Breast epithelium (tissue), 4 donors: ENCODE measurements at places on chromosomes 13 and 19.

DNA sequence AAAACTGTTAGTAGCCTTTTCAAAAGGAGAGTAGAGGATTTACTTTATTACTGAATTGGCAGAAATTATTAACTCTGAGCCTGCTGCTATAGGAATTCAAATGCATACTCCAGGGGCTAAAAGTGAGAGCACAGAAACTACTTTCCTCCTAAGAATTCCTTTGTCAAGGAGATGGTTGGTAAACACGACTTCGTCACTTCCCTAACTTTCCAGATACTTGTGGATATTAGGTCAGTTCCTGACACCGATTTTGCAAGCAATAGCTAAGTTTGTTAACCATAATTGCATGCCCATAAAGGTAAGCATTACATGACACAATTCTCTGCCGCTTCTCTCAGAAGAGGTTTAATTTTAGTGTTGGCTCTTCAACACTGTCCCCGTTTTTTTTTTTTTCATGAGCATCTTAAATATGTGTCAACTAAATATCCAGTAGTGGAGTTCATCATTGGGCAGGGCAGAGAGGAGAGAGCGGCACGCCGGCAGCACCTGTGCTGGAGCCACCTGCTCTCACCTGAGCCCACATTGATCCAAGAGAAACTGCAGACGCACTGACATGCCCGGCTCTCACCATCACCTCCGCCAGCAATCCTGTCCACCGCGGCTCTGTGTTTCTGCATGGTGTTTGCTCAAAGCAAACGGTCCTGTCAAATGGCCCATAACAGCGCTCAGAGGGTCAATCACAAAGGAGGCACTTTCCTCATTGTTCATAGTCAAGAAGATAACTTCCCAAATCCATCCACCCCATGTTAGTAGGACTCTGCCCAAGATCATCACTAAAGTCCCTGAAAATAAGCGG lies 2.6 kb downstream of the MED26 start:
- no peak for DNase-seq

DNA sequence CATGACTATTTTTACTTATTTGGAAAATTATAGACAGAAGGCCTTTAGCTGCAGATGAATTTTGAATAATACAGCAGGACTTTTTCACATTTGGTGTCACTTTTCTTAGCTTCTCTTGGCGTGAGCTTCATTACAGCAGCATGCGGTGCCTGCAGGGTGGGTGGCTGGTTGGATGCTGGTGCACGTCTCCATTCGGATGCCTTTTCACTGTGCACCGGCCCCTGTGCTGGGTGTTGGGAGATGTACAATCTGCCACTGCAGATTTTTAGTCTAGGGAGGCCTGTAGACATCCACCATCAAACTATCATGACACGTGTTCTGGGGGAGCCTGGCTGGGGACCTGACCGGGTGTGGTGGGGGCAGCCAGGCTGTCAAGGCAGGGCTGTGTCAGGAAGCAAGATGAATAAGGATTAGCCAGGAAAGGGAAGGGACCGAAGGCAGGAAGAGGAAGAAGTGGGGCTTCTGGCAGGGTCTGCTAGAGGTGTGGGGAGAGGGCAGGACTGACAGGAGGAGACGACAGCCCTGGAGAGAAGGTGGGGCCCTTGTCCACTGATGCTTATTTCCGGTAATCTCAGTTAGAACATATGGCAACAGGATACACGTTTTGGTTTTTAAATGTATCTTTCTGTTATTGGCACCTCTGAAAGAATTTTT lies 88.8 kb downstream of the ARHGEF7 start:
- no peak for DNase-seq

GRCh38 chr13:48224701-48225100 lies 8.3 kb upstream of the ITM2B start:
- no peak for DNase-seq

DNA sequence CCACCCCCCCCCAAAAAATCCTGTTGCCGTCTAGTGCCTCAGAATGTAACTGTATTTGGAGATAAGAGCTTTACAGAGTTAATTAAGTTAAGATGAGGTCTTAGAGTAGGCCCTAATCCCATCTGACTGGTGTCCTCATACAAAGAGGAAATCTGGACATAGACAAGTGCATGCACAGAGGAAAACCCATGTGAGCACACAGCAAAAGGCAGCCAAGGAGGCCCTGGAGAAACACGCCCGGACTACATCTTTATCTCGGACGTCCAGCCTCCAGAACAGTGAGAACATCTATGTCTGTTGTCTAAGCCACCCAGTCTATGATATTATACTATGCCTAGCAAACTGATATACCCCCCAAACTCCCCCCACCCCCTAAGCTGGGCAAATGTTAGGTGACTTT lies 193.8 kb downstream of the KATNAL1 start:
- no peak for DNase-seq

DNA sequence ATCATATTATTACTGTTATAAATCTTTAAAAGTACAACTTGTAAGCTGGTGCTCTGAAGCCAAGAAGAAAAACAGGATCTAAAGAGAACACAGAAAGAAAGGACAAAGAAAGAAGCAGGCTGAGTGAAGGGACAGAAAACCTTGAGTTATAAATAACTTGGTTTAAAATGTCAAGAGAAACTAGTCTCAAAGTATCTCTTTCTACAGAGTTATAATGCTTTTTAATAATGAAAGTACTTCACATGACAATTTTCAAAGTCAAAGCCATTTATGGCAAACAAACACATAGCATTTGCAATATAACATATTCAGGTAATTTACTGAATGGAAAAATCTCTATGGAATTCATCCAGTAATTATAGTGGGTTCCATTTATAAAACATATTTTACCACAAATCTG lies 33.4 kb downstream of the CAB39L start:
- DNase-seq: no peak

- no peak for DNase-seq
These were observed 68.0 kb downstream of the CRYL1 start for GRCh38 chr13:20457670-20458069.

DNA sequence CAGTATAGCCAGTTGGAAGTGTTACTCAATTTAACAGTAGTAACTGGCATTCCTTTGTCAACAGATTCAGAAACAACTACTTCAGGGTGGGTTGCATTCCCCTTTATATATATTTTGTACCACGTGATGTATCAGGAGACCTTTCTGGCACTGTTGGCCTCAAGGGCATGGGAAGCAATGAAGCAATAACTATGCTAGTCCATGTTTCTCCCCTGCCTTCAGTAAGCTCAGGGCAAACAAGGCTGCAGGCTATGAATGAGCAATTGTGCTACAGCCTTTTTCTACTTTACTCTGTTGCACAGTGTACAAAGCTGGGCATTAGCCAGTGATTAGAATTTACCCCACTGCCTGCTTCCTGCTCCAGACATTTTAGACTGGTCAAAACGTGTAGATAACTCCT lies 348.8 kb downstream of the GPC5 start:
- no peak for DNase-seq

- DNase-seq: no peak
These were observed 9.8 kb downstream of the BICRA start for GRCh38 chr19:47618771-47619170.

- peak; percentile 43 for DNase-seq
These were observed 2.3 kb upstream of the CD320 start for GRCh38 chr19:8310342-8311055.

DNA sequence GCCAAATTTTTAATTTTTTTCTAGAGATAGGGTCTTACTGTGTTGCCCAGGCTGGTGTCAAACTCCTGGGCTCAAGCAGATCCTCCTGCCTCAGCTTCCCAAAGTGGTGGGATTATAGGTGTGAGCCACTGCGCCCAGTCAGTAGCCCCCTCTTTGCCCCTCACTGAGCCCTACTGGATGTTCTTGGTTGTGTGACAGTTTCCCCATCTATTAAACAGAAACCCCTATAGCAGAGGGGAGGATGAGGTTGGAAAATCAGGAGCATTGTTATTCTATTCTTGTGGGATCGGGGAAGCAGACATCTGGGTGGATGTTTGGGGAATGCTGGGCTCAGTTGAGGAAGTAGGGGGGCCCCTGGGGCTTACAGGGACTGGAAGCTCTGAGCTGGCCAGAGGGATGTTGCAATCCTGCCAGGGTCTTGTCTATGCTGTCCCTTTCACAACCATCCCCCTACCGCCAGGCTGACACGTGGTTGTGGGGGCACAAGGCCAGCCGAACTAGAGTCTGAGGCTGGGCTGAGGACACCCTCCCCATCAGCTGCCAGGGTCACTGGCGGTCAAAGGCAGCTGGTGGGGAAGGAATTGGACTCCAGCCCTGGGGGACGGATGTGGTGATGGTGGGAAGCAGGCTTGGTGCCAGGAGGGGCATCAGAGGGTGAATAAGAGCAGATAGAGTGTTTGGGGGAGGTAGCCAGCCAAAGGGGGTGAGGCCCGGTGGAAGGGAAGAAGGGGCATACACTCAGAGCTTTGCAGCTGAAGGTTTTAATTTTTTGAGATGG lies 10.9 kb downstream of the APOC1 start:
- DNase-seq: no peak

- DNase-seq: no peak
These were observed 11.0 kb upstream of the CA11 start for GRCh38 chr19:48656840-48657474.

- DNase-seq: no peak
These were observed 24.8 kb downstream of the RANBP3 start for GRCh38 chr19:5953030-5953589.

DNA sequence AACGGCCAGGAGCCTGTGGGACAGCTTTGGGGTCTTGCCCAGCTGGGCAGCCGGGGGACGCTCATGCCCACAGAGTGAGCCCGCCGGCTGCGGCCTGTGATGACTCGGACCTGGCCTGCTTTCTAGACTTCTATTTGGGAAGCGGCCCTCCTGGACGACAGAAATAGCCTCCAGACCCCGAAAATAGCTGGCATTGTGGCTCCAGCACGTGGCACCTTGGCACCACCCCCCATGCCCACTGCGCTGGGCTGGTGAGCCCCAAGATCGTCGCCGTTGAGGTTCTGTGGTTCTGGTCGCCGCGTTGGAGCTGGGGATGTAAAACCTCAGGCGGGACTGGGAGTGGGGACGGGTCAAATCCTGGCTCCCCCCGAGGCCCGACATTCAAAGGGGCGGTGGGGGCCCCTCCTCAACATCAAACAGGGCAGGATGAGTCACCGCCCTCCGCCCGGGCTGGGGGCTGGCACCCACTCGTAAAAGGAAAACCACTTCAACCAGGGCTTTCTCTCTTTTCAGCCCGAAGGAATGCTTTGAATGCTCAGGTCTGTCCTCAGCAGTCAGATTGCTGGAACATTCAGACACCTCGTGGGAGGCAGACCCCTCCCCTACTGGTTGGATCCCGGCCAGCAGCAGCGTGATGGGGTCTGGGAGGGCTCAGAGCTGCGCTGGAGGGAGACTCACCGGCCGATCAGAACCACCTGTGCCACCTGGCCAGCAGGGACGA lies 42.1 kb downstream of the GADD45B start:
- DNase-seq: no peak

GRCh38 chr13:21322327-21322965 lies 136.7 kb downstream of the ZDHHC20 start:
- DNase-seq: no peak

DNA sequence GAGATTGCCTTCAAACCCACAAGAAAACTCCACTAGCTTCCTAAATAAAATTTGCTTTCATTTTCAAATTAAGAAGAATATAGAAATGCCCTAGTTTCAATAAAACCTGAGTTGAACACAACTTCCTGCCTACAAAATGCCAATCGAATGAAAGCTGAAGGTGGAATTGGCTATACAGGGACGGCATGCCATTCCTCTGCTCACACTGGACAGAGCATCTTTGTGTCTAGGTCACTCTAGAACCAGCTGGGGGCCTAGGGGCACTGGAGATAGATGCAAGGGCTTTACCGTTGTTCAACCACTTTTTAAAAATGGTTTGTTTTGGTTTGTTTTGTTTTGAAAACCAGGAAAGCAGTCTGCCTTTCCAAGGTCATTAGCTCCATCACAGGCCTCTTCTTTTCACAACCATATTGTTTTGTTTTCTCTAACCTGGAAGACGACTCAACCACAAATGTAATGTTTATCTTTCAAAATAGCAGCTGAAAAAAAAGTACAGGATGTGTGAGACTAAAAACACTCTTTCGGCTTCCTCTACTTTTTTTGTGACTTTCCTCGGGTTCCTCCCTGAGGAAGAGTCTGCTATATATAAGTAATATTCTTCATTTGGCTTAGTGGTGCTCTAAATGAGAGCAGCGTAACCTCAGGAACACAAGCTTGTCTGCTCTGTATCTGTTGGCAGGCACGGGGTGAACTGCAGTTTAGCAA lies 11.9 kb upstream of the ITM2B start:
- no peak for DNase-seq

DNA sequence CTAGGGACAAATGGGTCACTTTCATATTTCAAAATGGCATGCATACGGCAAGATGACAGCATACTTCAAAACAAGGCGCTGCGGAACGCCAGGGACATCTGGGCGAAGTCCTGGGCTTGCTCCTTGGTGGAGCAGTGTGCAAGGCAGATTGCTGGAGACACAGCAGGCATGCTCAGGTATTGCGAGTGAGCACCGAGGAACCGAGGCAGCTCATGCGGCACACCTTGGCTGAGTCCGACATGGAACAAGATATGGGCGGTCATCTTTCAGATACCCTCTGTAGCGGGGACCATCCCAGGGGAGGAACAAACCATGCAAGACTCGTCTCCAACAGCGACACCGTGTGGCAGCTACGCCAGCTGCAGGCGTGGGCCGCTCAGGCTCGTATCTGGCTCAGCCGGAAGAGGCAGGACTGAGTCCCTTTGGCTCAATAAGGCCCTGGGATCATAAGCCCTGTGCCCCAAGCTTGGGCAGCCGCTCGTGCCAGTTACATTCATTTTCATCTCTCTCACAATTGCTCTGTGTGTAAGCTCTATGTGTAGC lies 112.4 kb downstream of the NUFIP1 start:
- DNase-seq: no peak

GRCh38 chr13:43732726-43733125 lies 54.0 kb downstream of the ENOX1 start:
- DNase-seq: no peak

GRCh38 chr19:7582446-7582845 lies 13.2 kb upstream of the CAMSAP3 start:
- no peak for DNase-seq

DNA sequence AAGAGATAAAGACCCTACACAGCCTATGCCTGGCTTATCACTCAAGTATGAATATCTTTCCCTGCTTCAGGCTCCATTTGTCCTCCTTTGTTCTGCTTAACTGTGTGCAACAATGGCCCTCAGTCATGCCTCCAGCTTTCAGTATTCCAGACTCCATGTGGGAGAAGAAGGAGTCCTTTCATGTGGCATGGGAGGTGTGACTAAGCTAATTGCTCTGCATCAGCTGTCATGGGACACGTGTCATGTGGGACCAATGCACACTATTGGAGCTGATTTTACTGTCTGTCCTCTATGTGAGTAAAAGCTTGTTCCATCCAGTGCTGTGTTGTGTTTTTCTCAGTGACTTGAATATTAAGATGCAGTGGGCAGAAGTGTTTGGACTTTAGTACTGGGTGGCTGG lies 1198.3 kb downstream of the OLFM4 start:
- no peak for DNase-seq
